ENCODE measurements at places on chromosomes 6 and 20.

DNA sequence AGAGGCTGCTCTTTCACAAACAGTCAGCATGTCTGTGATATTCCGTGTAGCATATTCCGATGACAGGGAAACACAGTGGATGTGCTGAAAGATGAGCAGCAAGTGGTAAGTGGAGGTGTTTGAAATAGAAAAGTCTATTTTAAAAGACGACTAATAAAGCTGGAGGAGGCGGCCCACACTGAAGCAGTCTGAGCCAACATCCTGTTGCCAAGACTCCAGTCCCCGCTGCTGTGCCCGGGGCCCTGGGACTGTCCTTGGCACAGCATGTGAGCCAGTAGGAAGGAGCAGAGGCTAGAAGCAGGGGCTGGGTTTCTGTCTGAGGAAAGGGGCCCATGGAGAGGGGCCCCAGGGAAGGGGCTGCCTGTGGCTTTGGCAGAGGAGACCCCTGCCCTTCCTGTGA, 351.5 kb upstream of the CHD6 start:
- no peak for DNase-seq

DNA sequence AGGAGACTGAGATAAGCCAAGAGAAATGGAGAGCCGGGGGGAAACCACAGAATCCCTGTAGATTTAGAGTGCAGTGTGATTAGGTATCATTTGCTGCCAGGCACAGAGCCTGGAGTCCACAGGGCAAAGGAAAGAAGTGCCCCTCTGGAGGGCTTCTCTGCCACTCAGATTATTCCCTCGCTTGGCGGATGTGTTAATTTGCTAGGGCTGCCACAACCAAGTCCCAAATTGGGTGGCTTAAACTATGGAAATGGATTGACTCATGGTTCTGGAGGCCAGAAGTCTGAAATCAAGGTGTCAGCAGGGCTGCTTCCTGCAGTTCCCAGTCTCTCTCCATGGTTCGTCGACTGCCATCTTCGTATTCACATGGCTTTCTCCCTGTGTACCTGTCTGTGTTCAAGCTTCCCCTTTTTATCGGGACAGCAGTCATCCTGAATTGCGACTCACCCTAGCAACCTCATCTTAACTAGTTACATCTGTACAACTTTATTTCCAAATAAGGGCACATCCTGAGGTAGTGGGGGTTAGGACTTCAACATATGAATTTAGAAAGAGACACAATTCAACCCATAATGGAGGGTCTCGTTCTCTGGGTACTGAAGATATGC, 122.2 kb downstream of the ANKRD60 start:
- no peak for DNase-seq

GRCh38 chr6:39602601-39603519, 122.3 kb downstream of the KIF6 start:
- no peak for DNase-seq

GRCh38 chr20:14507711-14508110, 170.3 kb upstream of the FLRT3 start:
- DNase-seq = no peak

DNA sequence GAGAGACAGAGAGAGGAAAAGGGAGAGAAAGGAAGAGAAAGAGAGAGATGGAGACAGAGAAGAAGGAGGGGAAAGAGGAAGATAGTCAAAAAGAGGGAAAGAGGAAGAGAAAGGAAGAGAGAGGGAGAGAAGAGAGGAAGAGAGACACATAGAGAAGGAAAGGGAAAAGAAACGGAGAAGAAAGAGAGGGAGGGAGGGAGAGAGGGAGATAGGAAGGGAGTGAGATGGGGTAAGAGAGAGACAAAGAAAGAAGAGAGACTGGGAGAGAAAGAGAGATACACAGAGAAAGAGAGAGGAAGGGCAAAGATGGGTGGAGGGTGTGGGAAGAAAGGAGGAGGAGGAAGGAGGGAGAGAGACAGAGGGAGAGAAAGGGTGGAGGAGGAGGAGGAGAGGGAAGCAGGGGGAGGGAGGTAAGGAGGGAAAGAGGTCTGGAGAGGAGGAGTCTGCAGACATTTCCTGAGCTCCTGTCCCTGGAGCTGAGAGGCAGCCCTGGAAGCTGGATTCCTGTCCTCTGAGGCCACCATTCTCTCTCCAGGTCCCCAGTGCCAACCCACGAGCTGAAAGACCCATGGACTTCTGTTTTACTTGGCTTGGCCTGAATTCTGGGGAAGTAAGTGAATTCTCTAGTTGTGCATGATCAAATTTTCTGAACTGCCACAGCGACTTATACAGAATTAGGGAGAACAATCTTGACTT, 9.9 kb downstream of the FOXF2 start:
- DNase-seq = no peak

DNA sequence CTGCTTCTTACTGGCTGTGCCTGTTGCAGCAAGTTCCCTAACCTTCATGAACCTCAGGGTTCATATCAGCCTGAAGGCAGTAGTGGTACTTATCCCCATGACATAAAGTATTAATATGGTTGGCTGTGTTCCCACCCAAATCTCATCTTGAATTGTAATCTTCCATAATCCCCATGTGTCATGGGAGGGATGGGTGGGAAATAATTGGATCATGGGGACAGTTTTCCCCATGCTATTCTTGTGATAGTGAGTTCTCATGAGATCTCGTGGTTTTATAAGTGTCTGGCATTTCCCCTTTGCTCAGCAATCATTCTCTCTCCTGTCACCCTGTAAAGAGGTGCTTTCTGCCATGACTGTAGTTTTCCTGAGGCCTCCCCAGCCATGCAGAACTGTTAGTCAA, 61.8 kb downstream of the FAM229B start:
- DNase-seq = no peak

DNA sequence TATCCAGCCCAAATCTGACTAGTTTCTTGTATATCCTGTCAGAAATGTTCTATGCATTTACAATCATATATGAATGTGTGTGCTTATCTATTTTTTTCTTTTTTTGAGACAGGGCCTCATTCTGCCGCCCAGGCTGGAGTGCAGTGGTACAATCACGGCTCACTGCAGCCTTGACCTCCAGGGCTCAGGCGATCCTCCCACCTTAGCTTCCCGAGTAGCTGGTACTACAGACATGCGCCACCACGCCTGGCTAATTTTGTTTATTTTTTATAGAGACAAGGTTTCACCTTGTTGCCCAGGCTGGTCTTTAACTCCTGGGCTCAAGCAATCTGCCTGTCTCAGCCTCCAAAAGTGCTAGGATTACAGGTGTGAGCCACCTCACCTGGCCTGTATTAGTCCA, 3.0 kb upstream of the RAB44 start:
- DNase-seq = no peak

GRCh38 chr20:35617397-35618262, 2.0 kb downstream of the SPAG4 start:
- peak; percentile 67 for DNase-seq

GRCh38 chr20:13423472-13424173, 202.5 kb downstream of the ISM1 start:
- no peak for DNase-seq

DNA sequence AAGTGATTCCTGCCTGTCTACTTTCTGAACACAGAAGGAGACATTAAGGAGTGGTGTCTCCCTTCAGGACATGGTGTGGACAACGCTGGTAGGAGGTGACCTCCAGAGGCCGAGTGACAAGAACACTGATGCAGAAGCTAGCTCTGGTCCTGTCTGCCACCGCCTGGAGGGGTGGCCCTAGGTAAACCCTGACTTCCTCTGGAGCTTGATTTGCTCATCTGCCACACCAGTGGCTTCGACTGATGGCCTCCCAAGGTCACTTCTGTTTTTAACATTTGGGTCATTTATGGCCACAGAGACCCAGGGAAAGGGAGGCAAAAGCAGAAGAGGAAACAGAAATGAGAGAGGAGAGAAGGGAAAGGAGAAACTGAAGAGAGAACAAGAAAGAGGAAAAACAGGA, 49.4 kb upstream of the SLC22A23 start:
- DNase-seq = no peak

DNA sequence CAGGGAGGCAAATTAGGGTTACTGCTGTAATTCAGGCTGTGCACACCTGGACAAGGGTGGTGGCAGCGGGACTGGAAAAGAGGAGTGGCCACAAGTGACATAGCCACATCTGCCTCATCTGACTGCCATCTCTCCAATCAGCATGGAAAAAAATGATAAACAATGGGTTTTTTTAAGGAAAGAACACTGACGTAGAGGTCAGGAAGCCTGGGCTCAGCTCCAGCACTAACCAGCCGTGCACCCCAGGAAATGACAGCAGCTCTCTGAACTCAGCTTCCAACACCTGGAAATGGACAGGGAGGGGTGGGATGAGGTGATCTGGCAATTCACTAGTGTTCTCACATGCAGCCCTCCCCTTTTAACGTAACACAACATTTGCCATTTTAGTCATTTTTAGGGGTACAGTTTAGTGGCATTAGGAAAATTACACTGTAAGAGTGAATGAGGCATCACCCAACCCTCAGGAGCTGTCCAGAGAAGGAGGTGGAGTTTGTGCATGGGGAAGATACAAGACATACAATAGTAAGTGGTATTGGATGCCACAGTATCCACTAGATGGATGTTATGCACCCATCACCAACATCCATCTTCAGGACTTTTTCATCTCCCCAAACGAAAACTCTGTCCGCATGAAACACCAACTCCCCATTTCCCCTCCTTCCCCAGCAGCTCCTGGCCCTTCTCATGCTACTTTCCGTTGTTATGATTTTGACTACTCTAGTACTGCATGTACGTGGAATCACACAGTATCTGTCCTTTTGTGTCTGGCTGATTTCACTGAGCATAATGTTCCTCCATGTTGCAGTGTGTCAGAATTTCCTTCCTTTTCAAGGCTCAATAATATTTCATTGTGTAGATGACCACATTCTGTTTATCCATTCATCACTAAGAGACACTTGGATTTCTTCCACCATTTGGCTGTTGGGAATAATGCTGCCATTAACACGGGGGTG, 215.5 kb upstream of the ECI2 start:
- DNase-seq = no peak

GRCh38 chr6:124536842-124537191, 425.4 kb upstream of the RNF217 start:
- no peak for DNase-seq

DNA sequence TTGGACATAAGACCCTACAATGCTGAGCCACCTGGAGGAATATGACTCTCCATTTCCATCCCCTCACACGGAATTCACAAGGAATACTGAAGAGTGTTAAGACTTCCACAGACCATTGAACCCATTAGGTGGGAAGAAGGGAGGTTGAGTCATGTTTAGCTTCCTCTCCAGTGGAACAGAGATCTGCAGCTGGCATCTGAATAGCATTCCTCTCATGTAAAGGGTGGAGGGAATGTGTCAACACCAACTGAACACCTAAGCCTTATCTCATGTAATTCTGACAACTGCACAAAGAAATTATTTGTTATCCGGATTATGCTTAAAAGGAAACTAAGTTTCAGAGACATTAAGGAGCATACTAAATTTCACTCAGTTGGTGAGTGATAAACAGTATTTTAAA, 705.9 kb downstream of the MAFB start:
- no peak for DNase-seq

GRCh38 chr6:168025831-168026710, 28.6 kb downstream of the KIF25 start:
- no peak for DNase-seq

DNA sequence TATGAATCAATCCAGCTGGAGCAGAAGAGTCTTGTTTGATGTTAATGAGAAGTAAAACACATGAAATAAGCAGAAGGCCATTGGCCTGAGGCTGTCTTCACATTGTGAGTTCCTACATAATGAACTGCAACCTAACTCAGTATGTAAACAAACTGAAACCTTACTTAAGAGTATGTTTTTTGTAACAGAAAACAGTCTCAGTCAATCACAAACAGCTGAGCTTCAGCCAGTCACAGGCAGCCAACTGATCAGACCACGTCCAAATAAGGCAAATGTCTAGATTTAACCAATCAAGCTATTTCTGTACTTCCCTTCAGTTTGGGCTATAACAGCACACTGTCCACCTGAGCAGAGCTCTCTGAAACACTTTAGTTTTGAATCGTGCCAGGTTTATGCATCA, 234.7 kb downstream of the TRDN start:
- no peak for DNase-seq

DNA sequence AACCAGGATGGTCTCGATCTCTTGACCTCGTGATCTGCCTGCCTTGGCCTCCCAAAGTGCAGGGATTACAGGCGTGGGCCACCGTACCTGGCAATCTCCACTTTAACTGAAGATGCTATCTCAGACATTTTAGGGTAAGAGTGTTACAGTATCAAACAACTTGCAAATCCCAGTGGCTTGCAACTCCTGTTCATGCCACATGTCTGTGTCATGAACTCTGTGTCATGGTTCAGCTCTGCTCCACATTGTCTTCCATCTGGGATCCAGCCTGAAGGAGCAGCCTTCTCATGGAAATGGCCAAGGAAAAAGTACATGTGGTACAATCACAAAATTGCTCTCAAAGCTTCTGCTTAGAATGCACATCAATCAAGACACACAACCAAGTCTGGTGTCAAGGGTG, 114.9 kb downstream of the MAP3K5 start:
- no peak for DNase-seq

DNA sequence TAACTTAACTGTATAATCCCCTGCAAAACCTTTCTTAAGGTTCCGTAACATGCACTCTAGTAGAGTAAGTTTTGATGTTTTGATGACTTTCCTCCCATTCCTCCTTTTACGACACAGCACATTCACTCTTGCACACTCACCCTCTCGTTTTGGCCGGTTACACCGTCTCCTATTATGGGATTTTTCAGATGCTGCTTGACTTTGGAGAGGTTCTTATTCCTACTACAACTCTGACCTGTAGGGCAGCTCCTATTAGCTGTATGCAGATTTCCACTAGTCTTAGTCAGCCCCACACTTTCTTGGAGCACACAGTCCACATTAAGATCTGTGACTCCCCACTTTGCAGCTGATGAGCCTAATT, 223.7 kb upstream of the SYNCRIP start:
- no peak for DNase-seq

GRCh38 chr6:39421383-39422225, 99.1 kb upstream of the KCNK16 start:
- no peak for DNase-seq

DNA sequence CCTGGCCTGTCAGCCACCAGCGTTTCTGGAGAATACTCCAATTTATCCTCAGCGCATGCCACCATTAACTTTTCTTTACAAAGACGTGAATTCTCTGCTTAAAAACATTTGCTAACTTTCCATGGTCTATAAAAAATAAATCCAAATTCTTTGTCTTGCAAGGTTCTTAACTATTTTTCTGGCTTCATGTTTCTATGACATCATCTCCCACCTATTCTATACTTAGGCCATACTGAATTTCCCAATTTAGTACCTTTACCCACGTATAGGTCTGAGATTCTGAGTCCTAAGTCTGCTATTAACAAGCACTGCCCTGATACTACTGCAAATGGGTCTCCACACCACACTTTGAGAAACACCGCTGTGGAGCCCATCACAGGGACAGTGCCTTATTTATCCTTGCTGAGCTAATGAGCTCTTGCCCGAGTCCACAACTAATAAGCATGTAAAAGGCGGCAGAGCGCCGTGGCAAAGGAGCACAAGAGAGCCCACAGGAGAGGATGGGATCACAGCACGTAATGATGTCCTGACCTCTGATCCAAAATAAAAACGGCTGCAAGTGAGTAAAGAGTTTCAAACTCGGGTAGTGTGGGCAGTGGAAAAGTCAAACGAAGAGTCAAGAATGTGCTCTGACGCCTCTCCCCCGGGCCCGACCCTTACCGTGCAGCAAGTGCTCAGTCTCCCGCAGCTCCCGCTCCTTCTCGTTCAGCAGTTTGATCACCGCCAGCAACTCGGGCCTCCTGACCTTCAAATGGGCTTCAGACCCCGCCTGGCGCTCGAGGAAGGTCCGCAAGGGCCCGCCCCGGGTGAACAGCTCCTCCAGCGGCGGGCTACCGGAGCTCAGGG, 519 bp downstream of the MTRF1L start:
- peak; percentile 14 for DNase-seq

- DNase-seq = no peak
Measured at GRCh38 chr6:30533460-30534294, 22.6 kb downstream of the GNL1 start.

Measured in GM10248 (cell line).